ENCODE measurements at places on chromosomes 12 and 14.
A peak's percentile ranks its signal among the peaks of the same experiment; 100 is the strongest.

GRCh38 chr12:32223941-32224340 lies 117.3 kb downstream of the BICD1 start:
- DNase-seq = no peak

DNA sequence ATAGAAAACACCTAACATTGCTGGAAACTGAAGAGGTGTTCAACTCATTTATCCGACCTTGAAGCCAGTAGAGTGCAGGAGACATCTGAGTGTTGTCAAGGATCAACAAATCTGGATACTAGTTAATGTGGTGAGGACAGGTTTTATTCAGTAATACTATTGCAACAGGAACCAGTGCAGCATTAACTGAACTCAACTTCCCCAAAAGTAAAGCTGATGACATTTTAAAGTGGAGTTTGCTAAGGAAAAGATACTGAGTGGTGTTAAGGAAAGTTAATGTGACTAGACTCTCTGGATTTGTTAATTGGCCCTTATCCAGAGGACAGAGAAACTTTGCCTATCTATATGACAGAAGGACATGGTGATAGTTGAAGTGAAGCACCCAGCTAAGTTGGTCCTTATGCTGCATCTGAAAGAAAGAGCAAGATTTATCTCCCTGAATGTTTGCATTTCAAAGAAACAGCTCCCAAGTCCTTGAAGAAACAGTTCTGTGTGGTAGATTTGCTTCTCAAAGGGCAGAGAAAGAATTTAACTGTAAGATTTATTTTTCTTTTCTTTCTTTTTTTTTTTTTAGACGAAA lies 1.2 kb upstream of the CLEC7A start:
- no peak for DNase-seq

DNA sequence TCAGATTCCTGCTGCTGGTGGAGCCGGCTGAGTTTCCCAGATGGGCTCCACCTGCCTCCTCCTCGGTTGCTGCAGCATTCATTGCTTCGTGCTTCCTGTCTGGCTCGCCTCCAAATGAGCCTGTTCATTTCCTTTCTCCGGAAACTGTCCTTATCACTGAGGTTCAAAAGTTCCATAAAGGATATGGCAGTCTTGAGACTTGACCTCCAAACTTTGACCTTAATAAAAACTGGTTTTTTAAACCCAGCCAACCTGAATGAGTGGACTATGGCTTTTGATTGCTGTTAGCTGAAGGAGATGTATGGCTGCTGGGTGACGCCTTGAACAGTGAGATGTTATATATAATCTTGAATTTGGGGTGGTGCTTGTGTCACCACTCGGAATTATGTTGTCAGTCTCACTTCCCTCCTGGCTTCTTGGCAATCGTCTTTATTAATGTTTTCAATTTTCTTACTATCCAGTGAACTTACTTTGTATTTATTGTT lies 62.7 kb downstream of the RASSF3 start:
- DNase-seq = no peak

GRCh38 chr12:14148489-14149270 lies 167.3 kb upstream of the GRIN2B start:
- DNase-seq = no peak

DNA sequence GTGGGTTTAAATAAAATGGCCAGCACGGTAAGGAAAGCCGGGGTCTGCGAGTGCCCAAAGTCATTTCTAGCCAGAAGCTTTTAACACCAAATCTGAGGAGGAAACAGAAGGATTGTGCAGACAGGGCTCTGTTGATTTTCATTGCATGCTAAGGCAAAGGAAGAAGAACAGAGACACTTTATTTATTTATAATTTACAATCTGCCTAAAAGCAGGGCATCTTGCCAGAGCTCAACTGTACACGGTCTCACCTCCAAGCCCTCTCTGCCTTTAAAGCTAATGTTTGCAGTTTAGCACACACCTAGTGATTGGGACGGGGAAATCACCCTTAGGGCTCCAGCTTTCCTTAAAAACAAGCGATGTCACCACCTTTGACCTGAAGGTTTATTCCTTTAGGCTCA lies 4.0 kb downstream of the KCNA5 start:
- no peak for DNase-seq

DNA sequence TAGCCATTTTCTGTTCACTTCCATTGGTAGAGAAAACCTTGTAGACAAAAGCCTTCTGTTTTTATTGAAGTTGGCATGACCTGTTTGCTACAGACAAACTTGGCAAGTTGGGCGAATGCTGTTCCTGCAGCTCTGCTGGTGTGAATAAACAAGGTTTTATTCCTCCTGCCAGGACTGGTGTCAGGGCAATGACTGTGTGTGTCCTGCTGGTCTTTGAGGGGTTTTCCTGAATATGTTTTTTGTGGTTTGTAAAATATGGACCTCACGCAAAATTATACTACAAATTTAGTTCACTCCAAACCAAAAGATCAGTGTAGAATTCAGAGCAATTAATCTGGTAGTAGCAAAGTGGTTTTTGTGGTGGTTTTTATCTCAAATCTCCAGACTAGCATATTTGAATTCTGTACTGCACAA lies 140.8 kb downstream of the ERC1 start:
- DNase-seq = no peak

GRCh38 chr12:95998611-95999286 lies 2.6 kb upstream of the HAL start:
- DNase-seq = peak; percentile 28

- DNase-seq = no peak
Observed at GRCh38 chr14:76927971-76928700, 100.4 kb downstream of the IRF2BPL start.

- no peak for DNase-seq
Observed at GRCh38 chr12:107079172-107080011, 14.0 kb downstream of the CRY1 start.

DNA sequence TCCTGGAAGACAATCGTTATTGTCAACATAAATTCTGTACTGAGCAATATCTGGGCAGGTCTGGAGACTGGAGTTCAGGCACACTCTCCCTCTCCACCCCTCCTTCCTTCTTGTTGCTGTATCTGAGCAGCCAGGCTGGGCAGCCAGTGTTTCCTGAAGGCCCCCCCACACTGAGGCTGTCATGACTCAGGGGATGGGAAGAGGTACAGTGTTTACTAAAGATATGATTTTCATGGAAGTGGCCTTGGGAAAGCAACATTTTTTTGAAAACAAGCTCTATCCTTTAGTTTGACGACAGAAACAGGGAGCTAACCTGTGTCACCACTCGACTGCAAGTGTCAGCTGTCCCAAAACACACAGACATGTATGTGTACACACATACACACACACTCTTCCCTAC lies 1485.4 kb upstream of the TMEM132C start:
- no peak for DNase-seq

GRCh38 chr12:67073336-67073735 lies 195.8 kb upstream of the CAND1 start:
- DNase-seq = no peak

DNA sequence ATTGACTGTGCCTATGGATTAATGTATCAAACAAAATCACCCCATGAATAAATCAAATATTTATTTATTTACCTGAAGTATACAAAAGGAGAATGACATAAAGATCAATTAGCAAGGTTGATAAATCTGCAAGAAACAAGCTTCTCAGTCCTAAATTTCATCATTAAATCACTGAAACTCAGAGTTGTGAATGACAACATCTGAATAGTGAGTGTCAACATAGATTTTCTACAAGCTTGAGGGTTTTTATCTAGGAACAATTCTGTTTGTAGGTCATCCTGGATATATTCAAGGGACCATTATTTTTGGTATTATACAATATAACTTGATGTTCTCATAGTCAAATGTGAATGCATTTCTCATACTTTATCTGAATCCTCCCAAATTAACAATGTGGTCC lies 17.4 kb upstream of the KLRF1 start:
- DNase-seq = no peak

- no peak for DNase-seq
Observed at GRCh38 chr12:74401966-74402365, 135.7 kb upstream of the ATXN7L3B start.

- DNase-seq = no peak
Observed at GRCh38 chr14:67859169-67859749, 39.7 kb downstream of the RAD51B start.

DNA sequence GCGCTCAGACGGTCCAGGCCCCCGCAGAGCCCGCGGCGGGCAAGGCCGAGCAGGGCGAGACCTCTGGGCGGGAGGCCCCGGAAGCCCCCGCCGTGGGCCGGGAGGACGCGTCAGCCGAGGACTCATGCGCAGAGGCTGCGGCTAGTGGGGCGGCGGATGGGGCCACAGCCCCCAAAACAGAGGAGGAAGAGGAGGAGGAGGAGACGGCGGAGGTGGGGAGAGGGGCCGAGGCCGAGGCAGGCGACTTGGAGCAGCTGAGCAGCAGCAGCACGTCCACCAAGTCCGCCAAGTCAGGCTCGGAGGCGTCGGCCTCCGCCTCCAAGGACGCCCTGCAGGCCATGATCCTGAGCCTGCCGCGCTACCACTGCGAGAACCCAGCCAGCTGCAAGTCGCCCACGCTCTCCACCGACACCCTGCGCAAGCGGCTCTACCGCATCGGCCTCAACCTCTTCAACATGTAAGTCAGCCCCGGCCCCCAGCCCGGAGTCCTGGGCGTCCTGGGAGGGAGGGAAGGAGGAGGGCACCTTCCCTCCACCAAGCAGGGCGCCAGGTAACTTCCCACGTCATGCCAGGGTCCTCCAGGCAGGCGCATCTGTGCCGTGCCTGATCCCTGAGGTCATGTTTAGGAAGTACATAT lies 72.4 kb downstream of the IQSEC3 start:
- DNase-seq = no peak

DNA sequence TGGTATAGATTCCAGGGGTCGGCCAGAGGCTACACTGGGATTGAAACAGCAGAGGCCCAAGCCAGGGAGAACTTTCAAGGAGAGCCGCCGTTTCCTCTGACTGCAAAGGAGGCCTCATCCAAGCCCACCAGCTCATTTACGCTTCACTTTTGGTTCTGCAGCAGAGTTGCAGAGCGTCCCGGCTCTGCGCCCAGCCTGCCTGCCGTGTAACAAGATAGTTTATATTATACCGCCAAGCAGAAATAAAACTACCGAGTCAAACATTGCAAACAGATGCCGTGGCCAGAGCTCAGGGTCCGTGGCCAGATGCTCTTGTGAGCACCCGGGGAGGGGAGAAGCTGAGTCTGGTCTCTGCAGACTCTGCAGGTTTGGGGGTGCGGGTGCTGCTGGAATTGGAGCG lies 60.7 kb upstream of the TBX3 start:
- no peak for DNase-seq

DNA sequence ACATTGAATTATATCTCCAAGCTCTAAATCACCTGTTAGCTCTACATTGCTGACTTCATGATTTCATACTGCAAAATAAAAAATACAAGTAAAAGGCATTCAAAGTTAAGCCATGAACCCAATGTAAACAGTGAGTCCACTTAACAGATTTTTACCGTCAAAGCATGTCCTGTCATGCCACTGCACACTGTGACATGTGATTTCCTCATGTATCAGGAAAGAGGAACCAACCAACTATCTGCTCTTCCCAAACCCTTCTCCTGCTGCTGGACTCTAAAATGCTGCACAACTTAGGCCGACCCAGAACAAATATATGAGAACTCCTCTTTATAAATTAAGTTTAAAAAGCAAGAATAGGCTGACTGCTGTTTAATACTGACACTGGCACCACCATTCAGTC lies 37.5 kb downstream of the TM7SF3 start:
- DNase-seq = no peak

DNA sequence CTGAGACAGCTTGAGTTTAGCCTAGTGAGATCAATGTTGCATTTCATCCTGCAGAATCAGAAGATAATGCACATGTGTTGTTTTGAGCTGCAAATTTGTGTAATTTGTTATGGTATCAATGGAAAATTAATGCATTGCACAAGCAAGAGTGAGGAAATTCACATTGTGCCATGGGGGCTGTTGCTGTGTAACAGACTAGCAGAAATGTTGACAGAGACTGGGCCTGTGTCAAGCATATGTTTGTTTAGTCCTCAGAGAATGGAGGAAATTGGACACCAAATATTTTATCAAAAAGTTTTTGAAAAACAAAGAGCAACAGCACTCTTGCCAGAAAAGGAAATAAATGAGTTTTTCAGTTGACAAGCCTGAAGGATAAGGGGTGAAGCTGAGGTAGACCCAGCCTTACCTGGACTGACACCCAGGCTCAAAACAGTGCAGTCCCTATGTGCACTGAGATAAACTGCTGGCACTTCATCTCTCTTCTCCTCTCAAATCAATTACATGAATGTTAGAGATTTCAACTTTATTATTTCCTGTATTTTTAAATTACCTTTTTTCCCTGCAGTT lies 1150.0 kb downstream of the FSCB start:
- DNase-seq = no peak

GRCh38 chr14:77708749-77709148 lies 846 bp downstream of the SLIRP start:
- no peak for DNase-seq

DNA sequence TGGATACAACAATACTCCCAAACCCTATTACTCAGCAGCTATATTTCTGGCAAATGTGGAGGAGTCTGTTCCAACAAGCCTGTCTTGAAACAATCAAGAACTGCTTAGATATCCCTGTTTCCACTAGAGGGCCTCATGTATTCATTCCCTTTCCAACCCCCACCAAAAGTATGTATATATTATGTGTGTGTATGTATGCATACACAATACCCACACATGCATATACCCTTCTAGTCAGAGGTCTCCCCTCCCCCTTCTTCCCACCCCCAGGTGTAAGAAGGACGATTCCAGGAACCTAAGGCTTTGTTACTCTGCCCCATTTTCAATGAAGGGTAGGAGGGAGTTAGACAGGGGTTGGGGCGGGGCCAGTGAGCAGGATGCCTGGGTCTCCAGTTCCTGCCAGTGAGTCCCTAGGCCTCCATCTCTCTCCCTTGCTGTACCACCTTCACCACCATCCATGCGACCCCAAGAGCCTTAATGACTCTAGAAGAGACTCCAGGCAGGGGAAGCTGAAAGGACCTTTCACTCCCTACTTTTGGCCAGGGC lies at the start of gene DGKA:
Gene DGKA (plus strand): TSS at position 392 of the 546 bp plus-strand sequence. CDS start 5,342 bp downstream, outside the sequence.
- DNase-seq = peak; percentile 51

DNA sequence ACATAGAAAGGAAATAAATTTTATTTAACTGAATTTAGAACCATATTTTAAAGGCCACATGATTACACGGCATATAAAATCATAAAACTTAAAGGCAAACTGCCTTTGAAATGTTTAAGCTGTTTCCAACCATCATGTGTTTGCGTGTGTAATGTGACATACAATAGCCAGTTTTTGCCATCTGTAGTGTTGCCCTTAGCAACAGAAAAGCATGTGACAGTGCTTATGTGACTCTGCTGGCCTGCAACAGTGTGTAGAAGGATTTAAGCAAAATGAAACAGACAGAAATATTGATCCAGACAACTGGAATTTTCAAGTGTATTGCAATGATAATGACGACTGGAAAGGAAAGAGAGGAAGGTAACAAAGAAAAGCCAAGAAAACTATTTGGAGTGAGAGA lies 49.5 kb downstream of the TSPAN19 start:
- no peak for DNase-seq

- no peak for DNase-seq
Observed at GRCh38 chr12:25089738-25090137, 105.2 kb downstream of the DNAI7 start.

Data from stimulated activated CD4-positive, alpha-beta T cell treated with anti-CD3 and anti-CD28 coated beads, Interleukin-1b, Interleukin-23, amount 100 ng/mL, for 24 hours (primary cell).